Activated naive CD4-positive, alpha-beta T cell (primary cell): ENCODE measurements at places on chromosomes 5 and 9.

DNA sequence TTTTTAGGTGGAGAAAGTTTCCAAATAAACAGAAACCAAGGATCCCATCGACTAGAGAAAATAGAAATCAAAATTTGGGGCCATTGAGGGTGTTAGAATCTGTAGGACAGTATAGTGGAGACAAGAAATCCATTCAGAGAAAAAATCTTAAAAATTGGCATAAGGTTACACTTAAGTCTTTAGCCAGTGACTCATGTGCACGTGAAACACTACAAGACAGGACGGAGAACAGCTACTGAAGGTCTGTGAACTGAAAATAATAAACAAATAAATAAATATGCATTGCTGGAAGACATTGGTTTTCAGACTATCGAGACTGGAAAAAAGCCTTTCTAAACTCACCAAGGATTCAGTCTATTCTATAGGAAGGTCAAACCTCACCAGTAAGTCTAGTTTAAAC, 1955.5 kb downstream of the MAT2B start:
- no peak for DNase-seq

DNA sequence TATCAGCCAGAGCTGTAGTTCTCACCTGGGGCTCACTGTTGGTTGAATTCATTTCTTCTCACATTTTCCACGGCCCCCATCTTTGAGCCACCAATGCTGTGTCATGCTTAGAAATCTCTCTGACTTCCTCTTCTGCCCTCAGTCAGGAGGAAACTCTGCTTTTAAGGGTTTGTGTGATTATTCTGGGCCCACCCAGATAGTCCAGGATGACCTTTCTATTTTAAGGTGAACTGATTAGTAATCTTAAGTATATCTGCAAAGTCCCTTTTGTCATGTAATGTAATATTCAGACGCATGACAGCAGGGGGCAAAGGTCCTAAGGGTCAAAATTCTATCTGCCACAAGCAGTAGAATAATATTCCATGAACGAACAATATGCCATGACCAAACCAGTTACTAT, 88.4 kb downstream of the AK8 start:
- DNase-seq = no peak

DNA sequence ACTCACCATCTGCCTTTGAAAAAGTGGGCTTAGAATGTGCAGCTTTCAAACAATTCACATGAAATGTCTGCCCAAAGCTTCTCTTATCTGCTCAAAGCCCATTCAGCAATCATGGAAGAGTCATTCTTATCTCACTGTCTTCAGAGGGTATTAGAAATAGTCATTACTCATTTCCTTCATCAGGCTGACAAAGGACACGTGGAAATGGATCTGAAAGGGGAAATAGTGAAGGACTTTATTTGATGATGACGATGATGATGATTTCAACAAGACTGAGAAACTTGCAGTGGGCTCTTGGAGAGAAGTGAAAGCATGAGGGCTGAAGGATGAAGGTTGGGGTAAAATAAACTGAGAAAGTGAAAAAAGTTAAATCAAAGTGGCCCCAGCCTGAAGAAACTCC, 194.3 kb downstream of the SMARCA2 start:
- no peak for DNase-seq

DNA sequence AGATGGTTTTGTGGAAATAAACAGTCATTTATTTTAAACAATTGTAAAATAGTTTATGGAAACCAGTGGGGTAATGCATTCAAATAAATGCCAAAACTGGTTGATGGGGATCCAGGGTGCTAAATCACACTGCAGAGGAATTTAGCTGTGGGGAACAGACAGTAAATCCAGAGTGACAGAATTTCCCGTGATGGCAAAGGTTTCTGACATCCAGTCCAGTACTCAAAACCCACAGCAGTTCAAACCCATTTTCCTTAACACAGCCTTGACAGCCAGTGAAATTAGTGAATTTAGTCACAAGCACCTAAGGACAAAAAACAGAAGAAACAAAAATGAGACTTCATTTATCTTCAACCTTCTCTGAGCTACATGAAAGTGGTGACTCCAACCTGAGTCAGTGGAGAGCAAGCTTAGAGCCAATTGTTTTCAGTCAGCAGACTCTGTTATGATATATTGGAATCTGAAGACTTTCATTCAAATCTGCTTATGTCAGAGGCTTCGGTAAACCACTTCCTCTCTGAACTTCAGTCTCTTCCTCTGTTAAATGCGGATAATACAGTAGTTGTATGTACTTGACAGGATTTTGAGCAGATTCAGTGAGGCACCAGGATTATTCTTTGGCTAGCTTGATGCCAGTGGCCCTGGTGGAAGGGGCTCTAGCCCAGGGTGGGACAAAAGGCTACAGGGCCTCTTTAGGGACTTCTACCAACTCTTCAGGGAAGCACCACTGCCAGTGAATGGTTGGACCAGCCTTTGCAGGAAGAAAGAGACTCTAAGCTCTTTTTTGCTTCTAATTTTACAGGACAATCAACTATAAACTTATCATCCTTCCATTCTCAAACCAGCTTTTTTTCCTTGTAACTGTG, 185.3 kb downstream of the MAPKAP1 start:
- DNase-seq = no peak

GRCh38 chr9:129525656-129526196, 95.2 kb downstream of the C9orf50 start:
- no peak for DNase-seq

- DNase-seq = no peak
These were observed 146.7 kb downstream of the MAST4 start for GRCh38 chr5:66742896-66743247.

- DNase-seq = no peak
These were observed 20.1 kb downstream of the CDK20 start for GRCh38 chr9:87954230-87954629.

DNA sequence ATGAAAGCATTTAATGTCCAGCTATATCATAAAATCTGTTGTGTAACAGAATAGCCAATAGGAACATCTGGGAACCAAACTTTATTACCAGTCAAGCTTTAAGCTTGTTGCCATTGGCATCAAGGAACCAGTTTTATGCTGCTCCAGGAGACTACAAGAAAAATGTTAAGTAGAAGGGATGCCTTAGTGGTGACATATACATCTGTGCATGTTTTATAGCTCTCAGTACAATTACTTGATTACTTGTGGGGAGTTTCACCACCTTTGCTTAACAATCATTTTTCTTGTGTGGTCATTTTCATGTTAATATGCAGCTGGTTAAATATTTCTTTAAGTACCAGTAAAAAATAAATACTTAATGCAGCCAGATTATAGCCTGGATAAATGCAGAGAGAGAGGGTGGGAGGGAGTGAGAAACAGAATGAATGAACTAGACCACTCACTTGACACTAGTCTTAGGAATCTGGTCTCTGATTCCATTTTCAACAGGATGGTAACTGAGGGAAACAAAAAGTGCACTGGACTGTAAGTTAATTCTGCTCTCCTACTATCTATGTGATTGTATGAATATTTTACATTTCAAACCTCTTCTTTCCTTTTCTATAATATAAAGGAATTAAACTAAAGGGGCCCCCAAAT, 35.7 kb upstream of the LURAP1L start:
- no peak for DNase-seq

DNA sequence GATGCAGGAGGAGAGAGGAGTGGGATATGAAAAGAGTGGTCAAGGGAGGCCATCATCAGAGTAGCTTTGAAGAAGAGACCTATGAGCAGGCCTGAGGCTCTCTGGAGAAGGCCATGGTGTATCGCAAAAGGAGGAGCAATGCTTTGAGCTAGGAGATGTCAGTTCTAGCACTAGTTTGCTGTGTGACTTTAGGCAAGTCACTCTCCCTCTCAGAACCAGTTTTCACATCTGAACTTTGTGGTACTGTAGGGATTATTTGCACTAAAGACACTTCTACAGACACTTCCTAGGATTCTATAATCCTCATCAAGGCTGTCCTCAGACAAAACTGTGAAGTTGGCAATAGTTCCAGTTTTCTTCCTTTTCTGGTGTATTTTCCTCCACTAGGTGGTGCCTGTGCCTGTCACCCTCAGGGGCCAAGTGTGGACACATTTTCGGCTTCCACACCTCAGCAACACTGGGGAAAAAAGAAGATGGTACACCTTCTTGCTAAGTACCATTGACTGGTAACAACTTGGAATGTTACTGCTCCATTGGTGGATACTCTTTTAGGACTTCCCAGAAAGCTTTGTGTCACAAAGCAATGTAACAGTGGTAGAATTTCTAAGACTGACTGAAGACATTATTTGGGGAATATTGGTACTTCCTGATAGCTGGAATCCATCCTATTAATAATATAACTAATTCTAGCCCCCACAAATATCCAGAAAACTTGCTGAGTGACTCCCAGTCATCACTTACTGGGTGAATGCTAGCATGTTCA, 9.9 kb downstream of the PAPPA start:
- no peak for DNase-seq

- no peak for DNase-seq
These were observed 839.9 kb downstream of the MAT2B start for GRCh38 chr5:164345173-164345849.

DNA sequence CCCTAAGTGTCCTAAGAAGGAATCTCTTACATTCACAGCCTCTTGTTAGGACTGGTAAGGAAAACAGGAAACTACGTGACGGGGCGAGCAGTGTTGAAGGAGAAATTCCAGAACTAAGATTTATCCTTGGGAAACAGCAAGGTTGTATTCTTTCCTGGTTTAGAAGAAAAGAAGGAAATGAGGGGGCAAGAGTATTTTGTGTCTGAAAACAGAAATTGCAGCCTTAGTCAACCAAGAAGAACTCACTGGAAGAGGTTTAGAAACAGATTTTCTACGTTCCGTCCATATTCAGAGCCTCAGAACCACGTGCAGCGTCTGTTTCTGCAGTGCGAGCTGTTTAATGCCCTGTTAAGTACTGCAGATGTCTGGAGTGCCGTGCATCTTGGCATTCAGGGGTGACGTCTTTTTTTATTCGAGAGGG, 75.2 kb downstream of the GOLPH3 start:
- no peak for DNase-seq

- no peak for DNase-seq
These were observed 127.9 kb upstream of the PTGER4 start for GRCh38 chr5:40551496-40552491.

GRCh38 chr5:170861917-170862766, at the start of gene RANBP17:
RANBP17 (plus strand) TSS chr5:170862018.
- no peak for DNase-seq

DNA sequence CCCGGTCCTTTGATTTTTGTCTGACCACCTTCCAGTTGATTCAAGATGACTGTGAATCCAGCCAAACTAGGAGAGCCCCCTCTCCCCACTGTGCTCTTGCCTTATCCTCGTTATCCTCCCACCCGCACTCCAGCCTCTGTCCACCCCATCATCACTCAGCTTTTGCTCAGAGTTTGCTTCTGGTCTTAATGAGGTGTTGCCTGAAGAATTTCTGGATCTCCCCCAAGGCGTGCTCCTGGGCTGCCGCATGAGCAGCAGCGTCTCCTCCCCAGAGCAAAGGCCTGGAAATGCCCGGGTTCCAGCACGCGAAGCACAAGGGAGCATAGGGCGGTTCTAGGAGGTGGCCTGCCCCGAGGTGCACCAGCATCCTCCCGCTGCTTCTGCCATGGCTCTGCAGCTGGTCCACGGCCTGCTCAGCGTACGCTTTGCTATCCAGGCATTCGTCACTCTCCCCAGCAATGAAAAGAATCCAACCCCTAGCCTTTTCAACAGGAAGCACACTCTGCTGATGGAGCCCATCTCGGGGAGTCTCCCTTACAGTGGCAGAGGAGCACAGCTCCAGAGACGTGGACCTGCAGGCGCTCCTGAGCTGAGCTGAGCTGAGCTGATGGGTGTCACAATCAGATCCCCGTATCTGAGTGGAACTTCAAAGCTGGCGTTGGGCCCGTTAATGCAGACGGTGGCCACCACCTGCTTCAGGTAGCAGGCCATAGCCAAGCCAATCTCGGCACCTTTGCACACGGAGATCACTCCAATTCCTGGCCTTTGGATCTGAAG, 50.7 kb downstream of the BAAT start:
- no peak for DNase-seq

GRCh38 chr9:94981723-94982090, 255.2 kb downstream of the AOPEP start:
- DNase-seq = no peak

DNA sequence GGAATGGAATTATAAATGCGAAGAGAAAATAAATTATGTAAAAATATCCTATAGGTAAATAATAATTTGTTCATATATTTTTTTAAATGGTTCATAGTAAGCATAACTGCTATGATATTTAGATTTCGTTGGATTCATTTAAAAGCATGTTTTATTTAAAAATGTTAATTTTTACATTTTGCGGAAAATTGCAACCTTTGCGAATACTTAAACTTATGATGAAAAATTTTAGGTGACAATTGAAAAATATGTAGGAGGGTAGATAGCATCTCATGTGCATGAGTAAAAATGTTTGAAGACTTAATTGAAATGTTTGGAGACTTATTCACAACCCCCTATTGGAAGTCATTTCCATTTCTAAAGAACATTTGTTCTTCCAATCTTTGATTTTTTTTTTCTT, 4.1 kb upstream of the FEM1C start:
- DNase-seq = no peak

GRCh38 chr9:120441426-120442307, 138.3 kb downstream of the CDK5RAP2 start:
- DNase-seq = no peak

- DNase-seq = peak; percentile 4
These were observed 2.6 kb upstream of the BOD1 start for GRCh38 chr5:173618927-173619519.

DNA sequence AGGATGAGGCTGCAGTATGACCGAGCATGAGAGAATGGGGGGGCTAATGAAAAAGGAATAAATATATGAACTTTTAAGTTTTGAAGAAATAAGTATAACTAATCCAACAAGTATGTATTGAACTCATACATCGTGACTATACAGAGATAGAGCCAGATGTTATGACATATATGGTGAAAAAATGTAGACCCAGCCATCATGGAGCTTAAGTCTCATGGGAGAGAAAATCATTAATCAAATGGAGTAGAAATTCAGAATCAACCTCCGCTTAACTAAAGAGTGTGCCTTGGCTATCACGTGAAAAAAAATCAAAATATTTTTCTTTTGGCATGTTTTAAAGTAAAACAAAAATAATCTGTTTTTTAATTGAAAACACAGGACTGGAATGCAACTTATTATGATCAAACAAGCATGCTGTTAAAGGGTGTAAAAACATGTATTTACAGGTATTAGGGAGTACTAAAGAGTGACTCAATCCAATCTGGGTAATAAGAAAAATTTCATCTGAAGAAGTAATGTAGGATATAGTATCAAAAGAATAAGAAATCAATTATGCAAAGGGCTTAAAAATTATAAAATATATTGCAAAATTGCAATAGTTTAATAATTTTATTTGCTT, 868.5 kb upstream of the NUDT12 start:
- no peak for DNase-seq

- DNase-seq = no peak
These were observed 7.7 kb upstream of the P4HA2 start for GRCh38 chr5:132235340-132235739.

GRCh38 chr5:33794550-33795181, 97.1 kb downstream of the ADAMTS12 start:
- no peak for DNase-seq

DNA sequence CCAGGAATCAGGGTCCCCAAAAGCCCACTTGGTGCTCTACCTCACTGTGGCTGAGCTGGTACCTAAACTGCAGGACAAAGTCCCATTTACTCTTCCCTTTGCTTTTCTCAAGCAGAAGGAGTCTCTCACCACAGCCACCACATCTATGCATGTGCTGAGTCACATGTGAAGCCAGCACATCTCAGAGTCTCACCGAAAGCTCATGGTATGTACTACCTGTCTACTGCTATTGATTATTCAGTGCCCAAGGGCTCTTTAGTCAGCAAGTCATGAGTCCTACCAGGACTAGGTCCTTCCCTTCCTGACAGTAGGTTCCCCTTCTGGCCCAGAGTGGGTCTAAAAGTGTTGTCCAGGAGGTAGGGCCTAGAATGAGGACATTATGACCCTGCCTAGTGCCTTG, 130.7 kb upstream of the NTRK2 start:
- no peak for DNase-seq

GRCh38 chr5:67063055-67063454, 133.5 kb downstream of the CD180 start:
- no peak for DNase-seq
